Osteoblast (primary cell): ENCODE measurements at places on chromosomes 11 and 22. TPM values are rescaled to one million over a fixed set of nuclear protein-coding genes. Genes with fewer than 3 reads are reported as not detected.

DNA sequence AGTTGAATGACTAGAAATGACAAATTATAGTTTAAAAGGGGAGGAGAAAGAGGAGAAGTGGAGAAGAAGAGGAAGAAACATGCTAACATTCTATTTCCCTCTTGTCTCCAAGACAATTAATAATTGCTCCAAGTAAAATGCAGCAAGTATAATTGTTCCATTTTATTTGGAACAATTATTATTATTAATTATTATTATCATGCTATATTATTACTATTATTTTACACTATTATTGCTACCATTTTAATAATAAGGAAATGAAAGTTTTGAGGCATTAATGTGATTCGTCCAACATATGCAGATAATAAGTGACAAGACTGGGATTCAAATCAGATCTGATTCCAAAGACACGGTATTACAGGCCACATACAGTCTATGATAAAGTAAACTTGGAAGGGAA, 293.6 kb upstream of the ZC3H12C start:
- DNase-seq, result no peak

- no peak for DNase-seq
Measured at GRCh38 chr11:123698546-123699127, 42.8 kb downstream of the ZNF202 start.

DNA sequence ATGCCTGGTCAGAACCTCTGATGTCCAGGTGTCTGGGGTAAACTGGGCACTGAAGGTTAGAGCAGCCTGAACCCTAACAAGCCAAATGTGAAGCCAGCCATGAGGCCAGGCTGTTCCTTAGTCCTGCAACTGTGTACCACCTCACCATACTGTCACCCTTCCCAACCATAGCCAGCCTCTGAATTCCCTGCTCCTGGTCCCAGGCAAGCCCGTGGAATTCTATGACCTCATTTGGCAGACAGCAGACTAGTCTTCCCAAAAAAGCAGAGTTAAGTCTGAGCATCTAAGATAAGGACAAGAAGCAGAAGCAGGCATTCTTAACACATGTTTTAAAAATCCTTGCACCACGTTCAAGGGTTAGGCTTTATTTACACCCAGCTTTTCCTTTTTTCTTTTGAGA, 134.8 kb downstream of the C11orf58 start:
- peak; percentile 81 for DNase-seq

GRCh38 chr11:44831605-44832394, 105.0 kb downstream of the TSPAN18 start:
- DNase-seq, result no peak

The TPH1 gene
- total RNA-seq, result under 0.01 and 0.29 TPM in 2 replicates

GRCh38 chr11:112652786-112653390, 308.3 kb upstream of the NCAM1 start:
- no peak for DNase-seq

GRCh38 chr22:23230348-23231068, 50.2 kb downstream of the BCR start:
- DNase-seq, result no peak

DNA sequence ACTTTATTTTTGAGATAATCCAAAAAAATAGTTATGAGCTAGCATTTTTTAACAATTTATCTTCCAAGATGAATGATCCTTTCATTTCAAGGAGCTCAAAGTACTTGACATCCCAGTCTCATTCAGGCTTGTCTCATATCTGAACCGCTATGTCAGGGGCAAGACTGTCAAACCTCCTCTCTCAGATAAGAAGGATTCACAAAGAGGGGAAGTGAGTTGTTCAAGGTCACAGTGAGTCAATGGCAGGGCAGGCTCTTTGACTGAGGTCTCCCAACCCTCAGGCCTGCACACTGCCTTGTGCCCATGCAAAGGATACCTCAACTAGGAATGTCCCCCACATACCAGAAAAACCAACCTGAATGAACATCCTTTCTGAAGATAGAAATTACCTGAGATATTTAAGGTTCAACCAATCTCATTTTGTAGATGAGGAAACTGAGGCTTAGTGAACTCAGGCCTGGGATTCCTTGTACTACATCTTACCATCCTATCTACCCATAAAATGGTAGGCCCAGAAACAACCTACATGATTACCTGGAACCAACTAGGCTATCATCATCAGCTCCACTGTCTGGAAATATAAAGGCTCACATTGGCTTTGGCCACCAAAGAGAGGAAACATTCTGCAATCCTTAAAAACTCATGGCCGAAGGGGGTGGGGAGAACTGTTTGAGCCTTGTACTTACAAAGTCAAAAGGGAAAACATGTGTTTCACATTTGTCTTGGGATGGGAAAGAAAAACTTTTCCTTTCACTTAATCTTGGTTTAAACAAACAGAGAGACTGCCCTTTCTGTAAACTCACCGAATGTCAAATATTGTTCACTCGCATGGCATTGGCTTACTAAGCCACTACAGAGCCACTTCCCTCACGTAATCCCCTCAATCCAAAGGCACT, 51.1 kb downstream of the LIF start:
- peak; percentile 70 for DNase-seq

- DNase-seq, result peak; percentile 57
Measured at GRCh38 chr22:47309946-47310345, 547.5 kb downstream of the TBC1D22A start.

- DNase-seq, result no peak
Measured at GRCh38 chr11:100119176-100119575, 567.9 kb upstream of the ARHGAP42 start.

DNA sequence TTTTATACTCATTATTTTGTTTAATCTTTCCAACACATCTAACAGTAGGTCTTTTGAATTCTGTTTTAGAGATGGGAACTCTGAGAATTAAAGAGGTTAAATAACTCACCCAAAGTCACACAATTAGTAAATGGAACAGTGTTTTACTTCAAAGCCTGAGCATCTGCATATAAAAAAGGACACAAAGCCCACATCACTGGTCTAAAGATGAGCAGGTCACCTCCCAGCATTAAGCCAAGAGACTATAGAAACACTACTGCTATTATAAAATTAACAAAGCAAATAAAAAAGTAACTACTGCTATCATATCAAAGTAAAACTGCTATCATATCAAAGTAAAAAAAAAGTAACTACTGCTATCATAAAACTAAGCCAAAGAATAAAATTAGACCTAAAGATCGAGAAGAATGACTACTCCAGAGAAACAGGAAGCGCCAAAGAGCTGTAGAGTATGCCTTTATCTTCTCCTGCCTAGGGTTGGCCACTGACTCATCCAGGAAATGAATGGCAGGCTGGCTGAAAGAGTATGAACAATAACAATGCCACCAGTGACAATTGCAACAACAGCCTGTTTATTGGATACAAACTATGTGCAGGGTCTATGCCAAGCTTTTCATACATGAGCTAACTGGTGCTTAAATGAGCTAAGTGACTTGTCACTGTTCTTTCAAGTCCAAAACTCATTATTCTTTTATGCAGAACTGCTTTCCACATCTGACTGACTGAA, 1153.0 kb upstream of the TENM4 start:
- DNase-seq, result no peak

GRCh38 chr22:37751449-37752188, 54.8 kb downstream of the TRIOBP start:
- no peak for DNase-seq

- DNase-seq, result peak; percentile 72
Measured at GRCh38 chr11:70077411-70078094, 564 bp upstream of the ANO1 start.

- DNase-seq, result no peak
Measured at GRCh38 chr11:74072721-74073120, 63.8 kb upstream of the UCP3 start.

GRCh38 chr22:42367980-42368378, 64.2 kb downstream of the NFAM1 start:
- DNase-seq, result no peak

GRCh38 chr11:95915051-95915450, 8.9 kb downstream of the MTMR2 start:
- no peak for DNase-seq

GRCh38 chr11:17748761-17749721, 14.5 kb downstream of the KCNC1 start:
- DNase-seq, result peak; percentile 66

The SGSM1 gene
- total RNA-seq, result not detected in 2 replicates

The TPBGL gene
- total RNA-seq, result not detected in 2 replicates

The SLC16A8 gene
- not detected in 2 replicates for total RNA-seq

GRCh38 chr11:82195283-82195682, 538.4 kb downstream of the FAM181B start:
- DNase-seq, result no peak

DNA sequence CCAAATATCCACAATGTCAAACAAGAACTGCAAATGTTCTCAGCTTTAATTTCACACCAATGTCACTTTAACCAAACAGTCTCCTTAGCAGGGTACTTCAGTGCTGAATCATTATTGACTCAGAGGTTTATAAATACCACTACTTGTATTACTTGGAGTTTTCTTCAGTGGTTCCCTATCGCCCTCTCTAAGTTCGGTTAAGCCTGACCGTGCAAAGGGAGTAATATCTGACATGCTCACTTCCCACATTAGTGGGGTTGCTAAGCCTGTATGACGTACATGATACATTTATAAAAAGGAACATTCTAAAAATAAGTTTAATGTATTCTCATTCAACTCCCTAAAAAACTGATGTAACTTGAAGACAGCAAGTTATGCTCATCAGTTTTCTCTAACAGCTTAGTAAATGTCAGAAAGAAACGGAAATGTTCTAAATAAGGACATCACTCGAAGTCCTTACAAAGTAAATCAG, 93.1 kb upstream of the ZC3H12C start:
- DNase-seq, result peak; percentile 92
